Cerebellum (tissue), 4 donors: ENCODE measurements at places on chromosomes 12 and 14.

DNA sequence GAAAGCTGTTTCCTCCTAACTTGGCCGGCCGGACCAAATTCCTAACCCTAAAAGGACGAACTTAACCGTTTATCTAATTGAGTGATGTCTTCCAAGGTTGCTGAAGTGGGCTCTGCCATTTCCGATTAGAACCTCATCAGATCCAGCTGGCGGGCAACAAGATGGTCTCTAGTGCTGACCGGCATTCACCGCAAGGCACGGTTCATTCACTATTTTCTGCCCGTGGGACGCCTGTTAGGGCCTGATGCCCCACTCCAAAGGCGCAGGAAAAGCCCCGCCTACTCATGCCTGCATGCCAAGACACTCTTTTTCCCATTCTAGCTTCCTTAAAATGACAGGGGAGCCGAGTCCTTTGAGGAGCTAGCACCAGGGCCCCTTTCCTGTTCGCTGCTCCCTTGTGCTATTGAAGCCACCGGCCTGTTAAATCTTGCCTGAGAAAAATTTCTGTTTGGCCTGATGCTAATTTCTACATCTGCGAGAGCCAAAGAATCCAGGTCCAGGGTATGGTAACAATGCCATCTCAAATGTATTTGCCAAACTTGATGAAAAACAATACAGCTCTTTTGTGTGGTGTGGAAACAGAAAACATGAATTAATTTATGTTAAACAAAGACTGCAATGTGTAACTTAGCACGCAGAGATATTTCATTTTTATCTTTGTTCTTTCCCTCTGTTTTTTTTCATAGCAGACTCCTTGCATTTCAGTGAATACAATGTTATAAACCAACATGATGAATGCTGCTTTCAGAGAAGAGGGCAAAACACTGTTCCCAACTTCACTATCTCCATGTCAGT is 1071.2 kb upstream of the USP15 start:
- no peak for DNase-seq

DNA sequence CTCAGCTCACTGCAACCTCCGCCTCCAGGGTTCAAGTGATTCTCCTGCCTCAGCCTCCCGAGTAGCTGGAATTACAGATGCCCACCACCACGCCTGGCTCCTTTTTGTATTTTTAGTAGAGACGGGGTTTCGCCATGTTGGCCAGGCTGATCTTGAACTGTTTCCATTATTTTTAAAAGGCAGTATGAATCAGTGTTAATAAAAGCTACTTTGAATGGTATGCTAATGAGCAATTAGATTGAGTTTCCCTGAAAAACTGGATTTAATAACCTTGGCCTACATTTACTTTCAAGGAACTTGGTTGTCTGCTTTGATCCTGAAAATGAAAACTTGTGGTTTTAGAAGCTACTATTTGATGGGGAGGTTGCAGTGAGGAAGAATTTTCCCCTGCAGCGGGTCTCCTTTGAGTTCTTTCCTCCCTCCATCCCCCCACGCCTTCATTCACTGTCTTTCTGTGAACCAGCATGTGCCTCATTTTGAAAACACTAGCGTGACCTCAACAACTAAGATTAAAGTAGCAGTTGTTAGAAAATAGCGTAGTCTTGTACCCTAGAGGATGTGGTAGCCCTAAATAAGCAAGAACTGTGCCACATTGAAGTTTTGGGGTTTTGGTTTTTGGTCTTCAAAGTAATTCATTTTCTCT is 17.8 kb upstream of the RPS6KA5 start:
- DNase-seq: no peak

DNA sequence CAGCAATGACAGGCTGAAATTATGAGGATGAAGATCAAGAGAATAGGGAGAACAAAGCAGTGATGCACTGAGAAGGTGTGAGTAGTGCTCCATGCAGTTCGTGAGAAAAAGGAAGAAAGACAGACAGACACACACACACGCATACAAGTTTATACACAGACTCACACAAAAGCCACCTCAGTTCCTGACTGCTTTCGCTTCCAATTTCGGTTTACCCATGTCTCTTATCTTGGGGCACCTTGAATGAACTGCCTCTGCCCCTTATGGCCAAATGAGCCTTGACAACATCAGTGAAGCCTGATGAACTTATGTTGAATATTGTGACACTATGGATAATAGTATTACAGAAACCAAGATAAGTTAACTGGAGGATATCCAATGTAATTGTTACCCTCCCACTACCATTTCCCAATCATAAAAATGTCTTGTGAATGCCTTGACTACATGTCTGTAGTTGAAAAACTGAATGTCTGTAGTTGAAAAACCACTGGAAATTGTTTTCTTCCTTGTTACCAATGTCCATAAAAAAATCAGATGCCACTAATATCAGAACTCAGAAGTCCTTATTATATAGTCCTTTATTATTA is 380.4 kb upstream of the DDHD1 start:
- DNase-seq: no peak

- no peak for DNase-seq
These were observed 8.8 kb downstream of the USP15 start for GRCh38 chr12:62268956-62269355.

DNA sequence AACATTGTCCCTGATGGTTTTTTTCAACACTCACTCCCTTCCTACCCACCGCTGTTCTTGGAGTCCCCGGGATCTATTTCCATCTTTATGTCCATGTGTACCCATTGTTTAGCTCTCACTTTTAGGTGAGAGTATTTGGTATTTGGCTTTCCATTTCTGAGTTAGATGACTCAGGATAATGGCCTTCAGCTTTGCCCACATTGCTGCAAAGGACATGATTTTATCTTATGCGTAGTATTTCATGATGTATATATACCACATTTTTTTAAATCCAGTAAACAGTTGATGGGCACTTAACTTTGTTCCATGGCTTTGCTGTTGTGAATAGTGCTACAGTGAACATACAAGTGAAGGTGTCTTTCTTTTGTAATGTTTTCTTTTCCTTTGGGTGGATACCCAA is 123.5 kb upstream of the KITLG start:
- no peak for DNase-seq

- no peak for DNase-seq
These were observed 1.6 kb downstream of the AEBP2 start for GRCh38 chr12:19440916-19441315.

GRCh38 chr12:109359131-109359690 is 11.5 kb downstream of the MYO1H start:
- no peak for DNase-seq

GRCh38 chr12:19880721-19881120 is 441.4 kb downstream of the AEBP2 start:
- DNase-seq: no peak

DNA sequence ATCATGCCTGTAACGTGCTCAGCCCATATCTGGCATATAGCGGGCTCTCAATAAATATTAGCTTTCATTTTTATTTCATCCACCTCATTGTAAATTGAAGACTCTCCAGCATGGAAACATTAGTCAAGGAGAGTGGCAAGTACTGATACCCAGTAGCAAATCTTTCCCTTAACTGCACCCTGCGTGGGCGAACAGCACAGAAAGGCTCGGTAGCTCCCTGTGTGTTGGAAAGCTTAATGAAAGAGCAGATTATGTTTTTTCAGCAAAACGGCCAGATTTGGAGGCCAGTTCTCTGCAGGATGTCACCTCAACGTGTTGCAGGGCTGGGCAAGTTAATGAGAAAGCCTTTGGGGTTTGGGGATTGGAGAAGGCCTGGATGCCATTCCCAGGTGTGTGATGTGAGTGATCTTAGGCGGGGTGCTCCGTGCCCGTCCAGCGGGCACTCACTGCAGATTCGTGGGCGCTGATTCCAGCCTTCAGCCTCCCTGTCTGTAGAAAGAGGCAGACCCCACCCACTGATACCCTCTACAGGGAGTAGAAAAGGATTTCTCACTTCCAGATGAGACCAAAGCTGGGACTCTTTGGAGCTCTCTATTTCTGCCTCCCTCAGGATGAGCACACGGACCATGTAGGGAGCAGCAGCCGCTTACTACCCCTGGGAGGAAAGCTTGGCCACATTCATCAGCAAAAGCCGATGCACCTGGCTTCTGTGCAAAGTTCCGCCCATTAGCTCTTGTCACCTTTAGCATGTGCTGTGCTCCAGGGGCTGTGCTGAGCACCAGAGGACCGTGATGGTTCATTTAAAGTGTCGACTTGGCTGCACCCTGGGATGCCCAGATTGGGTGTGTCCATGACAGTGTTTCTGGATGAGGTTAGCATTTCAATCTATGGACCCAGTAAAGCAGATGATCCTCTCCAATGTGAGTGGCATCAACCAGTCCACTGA is 29.1 kb downstream of the C14orf132 start:
- DNase-seq: no peak

DNA sequence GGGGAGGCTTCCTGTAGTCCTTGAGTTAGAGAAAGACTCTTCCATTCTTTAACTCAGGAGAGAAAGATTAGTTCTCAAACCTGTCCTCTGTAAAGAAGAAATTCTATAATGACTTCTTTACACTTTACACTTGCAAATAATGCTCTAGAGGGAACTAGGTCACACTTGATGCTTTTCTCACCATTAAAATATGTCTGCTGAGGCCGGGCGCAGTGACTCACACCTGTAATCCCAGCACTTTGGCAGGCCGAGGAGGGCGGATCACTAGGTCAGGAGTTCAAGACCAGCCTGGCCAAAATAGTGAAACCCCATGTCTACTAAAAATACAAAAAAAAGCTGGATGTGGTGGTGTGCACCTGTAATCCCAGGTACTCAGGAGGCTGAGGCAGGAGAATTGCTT is 6.3 kb downstream of the NTN4 start:
- no peak for DNase-seq

DNA sequence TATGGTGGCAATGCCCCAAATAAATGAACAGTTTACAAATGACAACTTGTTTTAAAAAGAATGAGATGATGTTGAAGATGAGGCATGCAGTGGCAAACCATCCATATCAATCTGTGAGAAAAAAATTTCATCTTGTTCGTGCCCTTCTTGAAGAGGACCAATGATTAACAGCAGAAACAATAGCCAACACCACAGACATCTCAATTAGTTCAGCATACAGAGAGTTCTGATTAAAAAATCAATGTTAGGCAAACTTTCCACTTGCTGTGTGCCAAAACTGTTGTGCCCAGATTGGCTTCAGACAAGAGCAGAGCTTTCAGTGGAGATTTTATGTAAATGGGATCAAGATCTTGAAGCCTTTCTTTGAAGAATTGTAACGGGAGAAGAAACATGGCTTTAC is 329.9 kb downstream of the BMP4 start:
- DNase-seq: no peak

GRCh38 chr12:16881986-16882570 is 276.1 kb upstream of the LMO3 start:
- DNase-seq: no peak

GRCh38 chr12:13962699-13963098 is 18.7 kb downstream of the GRIN2B start:
- DNase-seq: no peak

- DNase-seq: no peak
These were observed 1.1 kb upstream of the NDUFA12 start for GRCh38 chr12:95004610-95005009.

- DNase-seq: no peak
These were observed 1.9 kb downstream of the IFNG-AS1 start for GRCh38 chr12:67991158-67991557.

- no peak for DNase-seq
These were observed 513.0 kb upstream of the SEL1L start for GRCh38 chr14:82046512-82047226.

- no peak for DNase-seq
These were observed 3.6 kb downstream of the L2HGDH start for GRCh38 chr14:50308363-50308915.

DNA sequence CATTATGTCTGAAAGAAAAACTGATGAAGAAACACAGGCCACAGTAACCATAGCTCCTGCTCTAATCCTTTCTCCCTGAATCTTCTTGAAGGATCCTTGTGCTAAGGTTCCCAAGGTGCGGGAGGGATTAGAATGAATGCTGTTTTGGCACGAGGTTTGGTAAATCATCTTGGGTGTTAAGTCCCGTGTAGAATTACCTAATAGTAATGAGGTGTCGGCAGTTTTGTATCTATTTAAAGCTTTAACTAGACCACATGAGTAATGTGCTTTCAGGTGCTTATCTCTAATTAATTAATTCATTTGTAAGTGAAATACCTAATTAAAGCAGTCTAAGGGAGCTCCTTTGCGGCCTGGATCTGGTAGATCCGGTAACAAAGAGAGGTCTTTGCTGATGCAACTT is 53.9 kb downstream of the GNG2 start:
- no peak for DNase-seq
